Peyer's patch (tissue), 4 donors: ENCODE measurements at places on chromosomes 12 and 14.
A peak's percentile ranks its signal among the peaks of the same experiment; 100 is the strongest.

DNA sequence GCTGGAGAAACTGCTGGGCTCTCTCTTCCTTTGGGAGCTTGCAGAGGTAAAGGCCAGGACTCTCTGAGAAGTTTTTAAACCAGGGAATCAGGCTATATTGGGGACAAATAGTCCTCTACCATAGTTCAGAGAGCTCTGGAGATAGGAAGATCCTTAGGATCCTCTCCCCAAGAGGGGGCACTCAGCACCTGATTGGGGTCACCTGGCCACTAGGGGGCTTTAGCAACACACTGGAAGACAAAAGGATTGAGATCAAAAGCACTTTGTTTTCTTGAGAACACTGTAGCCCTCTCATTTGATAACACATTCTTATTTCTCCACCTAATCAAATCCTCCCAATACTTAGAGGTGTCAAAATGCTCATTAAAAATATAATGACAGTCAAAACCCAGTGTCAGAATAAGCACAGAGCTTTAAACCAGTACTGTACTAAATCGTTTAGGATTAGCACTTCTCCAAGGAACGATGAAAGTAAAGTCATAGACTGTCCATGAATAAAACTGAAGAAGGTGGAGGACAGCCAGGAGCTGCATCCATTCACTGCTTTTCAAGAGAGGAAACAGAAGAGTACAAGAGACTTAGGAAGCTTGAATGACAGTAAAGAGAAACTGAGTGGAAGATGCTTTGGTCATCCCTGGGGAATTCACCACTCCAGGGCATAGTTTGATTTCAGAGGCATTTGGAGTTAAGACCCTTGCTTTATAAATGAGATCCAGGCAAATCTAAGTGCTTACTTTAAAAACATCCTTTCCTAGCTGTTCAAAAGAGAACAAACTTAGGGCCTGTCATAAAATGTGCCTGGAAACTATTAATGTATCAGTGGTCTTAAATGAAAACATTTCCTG is 26.5 kb downstream of the BMP4 start:
- no peak for DNase-seq

DNA sequence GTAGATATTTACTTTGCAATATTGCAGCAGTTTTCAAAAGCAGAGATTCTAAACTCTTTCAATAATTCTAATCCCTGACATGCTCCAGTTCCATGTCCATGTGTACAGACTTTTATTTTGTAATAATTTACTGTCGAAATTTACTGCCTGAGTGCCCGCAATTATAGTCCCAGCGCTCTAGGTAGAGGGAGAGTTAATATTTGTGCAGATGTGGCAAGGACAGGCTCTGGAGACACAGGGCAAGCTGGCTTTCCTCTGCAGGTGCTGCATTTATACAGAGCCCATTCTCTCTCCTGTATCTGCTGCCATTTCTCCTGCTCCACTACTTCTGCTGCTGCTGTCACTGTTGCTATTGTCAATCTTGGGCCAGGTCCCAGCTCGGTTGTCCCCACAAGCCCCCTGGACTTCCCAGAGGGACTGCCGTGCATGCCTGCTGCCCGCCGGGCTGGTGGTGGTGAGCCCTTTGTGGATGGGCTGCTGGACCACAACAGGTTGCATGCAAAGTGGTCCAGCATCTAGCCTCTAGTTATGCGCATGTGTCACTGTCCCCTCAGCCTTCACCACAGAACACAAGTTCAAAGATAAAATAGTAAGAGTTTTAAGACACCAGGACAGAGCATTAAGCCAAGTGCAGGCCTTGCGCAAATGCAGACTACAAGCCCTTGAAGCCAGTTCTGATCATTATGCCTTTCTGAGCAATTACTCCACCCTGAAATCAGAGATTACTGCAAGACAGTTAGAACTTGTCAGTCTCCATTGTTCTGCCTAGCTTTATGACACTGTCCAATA is 40.8 kb upstream of the CSRP2 start:
- DNase-seq, result no peak

DNA sequence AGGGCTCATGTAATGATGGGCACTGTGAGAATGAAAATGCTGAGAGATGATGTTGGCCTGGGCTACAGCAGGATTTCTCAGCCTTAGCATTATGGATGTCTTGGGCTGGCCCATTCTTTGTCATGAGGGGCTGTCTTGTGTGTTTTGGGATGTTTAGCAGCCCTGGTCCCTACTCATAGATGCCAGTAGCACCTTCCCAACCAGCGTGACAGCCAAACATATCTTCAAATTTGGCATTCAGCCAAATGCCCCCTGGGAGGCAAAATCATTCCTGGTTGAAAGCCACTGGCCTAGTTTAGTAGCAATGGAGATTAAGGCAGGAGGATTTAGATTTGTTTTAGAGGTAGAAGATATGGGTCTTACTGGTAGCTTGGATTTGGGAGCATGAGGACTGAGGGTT is 26.6 kb downstream of the UBE3B start:
- no peak for DNase-seq

- DNase-seq, result no peak
Measured at GRCh38 chr12:22858849-22859570, 234.0 kb downstream of the ETNK1 start.

DNA sequence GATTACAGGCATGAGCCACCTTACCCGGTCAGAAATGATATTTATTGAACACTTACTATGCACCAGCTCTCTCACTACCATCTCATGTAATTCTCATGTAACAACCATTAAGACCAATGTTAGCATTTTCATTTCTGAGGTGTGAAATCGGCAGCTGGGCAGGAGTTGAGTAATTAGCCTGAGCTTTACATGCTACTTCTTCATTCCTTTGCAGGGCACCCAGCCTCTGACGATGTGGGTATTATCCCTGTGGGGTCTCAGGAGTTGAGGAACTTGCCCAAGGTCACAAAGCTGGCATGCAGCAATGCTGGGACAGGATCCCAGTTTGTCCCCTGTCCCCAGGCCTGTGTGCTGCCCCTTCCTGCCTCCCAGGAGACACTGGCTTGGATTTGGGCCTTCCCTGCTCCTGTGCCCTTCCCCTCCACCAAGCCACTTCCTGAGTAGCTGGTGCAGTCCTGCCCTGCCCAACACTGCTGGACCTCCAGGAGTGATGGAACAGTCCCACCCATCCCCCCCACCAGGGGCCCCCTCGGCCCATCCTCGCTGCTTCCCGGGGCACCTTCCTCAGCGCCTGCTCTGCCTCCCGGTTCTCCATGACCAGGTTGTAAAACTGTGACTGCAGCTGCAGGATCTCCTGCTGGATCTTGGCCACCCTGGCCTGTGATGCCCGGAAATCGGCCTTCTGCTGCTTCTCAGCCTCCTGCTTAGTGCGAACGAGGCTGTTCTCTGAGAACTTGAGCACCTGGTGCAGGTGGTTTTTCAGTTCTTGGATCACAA is 14.7 kb downstream of the RITA1 start:
- DNase-seq, result no peak

- peak; percentile 17 for DNase-seq
Measured at GRCh38 chr12:459430-460258, at the start of gene B4GALNT3. TSS of gene B4GALNT3 (plus strand) at chr12:459939. CDS start at chr12:460377, 438 bp downstream.

DNA sequence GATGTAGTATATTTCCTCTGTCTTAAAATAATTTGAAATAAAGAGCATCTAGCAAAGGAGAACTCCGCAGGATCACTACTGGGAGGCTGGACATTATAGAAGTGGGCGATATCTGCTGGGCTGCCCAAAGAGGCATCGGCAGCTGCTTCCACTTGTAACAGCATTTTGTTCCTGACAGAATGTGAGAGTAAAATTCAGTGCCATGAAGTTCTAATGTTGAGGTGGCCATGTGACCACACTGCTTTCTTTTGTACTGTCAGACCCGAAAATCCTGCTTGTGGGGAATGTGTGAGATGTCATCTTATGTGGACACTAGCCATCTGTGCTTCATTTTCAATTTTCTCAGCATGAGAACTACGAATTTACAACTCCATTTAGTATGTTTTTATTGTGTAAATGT is 151.9 kb downstream of the ACSS3 start:
- no peak for DNase-seq

DNA sequence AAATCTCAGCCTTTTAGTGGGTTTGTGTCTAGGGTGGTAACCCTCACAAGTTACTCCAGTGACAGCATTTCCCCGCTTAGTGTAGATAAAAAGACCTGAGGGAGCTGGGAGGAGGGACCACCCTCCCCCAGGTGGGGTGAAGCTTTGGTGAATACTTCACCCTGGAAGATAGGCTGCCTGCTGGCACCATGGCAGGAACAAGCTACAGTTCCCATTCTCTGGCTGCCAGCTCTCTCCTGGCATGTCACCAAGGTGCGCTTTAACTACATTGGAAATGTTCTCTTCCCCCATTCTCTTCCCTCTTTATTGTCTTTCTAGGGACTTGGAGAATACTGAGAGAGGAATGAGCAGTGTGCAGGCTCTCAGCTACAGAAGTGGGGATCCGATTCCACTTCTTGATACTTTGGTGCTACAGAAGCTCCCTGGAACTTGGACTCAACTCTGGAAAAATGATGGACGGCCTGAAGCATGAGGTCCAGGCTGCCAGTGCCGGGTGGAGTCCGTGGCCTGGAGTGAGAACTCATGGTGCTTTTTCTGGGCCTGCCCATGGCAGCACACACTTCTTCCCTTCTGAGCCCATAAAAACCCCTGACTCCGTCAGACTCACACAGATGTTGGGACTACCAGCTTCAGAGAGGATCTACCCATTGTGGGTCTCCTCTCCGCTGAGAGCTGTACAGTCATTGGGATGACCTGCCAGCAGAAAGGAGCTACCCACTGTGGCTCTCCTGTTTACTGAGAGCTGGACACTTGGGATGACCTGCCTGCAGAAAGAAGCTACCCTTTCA is 198.0 kb downstream of the ADGRD1 start:
- no peak for DNase-seq

DNA sequence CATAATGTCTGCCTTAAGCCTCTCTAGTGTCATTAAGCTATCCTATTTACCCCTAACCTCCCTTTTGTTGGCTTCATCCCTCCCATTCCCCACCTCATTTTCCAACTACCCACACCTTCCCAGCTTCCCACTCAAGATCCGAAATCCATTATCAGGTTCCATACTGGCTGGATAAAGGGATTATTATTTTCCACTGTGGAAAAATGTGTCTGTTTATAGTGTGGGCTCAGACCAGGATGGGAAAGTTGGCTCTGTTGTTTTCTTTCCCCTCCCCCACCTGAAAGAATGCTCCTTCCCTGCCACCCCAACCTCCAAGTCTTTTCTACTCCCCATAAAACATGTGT is 49.8 kb downstream of the SUSD6 start:
- no peak for DNase-seq

- no peak for DNase-seq
Measured at GRCh38 chr14:69044965-69045555, 66.0 kb upstream of the ACTN1 start.

DNA sequence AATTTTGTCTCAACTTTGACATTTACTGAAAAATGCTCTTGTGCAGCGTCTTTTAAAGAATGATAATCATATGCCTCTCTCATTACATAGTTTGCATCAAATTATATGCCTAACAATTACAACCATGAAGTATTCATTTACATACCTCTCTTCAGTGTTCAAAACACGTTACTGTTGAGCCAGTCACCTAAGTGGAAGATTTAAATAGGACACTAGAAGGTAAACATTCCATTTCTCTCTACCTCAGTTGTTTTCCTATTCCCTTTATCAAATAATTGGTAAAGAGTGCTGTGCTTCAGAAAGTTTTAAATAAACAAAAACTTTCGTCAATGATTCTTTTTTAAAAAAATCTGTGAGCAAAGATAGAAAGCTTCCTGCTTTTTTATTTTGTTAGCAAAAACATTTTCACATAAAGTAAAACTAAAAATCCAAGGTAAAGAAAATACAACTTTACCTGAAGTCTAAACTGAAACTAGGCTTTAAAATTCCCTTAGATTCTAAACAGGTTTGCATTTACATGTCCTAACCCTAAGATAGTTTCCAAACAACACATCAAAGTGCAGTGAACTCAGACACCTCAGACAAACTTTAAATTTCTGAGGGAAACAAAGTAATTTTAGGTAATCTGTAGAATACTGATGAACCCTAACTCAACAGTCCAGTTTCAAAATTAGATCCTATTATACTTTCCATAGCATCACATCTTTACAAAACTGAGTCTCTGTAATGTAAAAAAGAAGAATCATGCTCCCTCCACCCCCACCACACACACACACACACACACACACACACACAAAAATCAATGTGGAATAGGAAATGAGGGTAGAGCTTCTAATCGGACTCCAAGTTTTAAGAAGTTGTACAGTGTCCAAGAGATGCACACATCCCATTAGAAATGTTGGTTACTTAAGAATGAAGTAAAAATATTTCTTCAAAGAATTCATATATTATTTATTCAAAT is 46.2 kb downstream of the PAWR start:
- DNase-seq, result no peak

DNA sequence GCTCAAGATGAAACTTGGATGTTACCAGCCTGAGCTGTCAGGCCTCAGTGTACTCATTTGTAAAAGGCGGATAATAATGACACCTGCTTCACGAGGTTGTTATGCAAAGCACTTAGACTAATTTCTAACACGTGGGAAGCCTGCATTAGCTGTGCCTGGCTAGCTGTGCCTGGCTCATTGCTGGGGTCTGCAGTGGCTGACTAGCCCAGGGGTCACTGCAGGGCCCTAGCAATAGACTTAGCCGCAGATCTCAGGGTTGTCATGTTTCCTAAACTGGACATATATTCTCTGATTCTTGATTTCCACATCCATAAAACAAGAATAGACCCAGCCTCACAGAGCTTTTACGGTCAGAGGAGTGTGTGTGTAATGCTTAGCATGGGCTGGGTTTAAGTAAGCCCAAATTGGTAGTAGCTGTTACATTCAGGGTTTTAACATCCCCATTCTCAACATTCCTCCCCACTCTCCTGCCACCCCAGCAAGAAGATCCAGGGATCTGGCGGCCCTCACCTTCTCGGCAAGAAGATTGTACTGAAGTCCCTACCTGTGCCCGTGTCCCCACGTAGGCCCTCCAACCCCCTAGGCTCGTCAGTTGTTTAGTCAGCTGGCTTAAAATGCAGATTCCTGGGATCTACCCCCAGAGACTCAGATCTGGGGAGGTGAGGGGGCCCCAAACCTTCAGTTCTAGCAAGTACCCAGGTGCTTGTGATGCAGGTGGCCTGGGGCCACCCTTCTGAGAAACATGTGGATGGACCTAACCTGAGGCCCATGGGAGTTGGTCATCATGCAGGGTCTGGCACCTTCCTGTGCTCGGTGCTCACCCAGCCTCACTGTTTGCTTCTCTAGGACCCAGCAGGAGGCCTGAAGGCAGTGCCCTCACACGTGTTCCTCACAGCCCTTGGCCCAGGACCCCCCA is 8.6 kb downstream of the NR4A1 start:
- DNase-seq, result no peak

- peak; percentile 64 for DNase-seq
Measured at GRCh38 chr12:13534645-13535398, 338.3 kb downstream of the EMP1 start.

- DNase-seq, result no peak
Measured at GRCh38 chr12:98213556-98213955, 301.8 kb upstream of the TMPO start.

DNA sequence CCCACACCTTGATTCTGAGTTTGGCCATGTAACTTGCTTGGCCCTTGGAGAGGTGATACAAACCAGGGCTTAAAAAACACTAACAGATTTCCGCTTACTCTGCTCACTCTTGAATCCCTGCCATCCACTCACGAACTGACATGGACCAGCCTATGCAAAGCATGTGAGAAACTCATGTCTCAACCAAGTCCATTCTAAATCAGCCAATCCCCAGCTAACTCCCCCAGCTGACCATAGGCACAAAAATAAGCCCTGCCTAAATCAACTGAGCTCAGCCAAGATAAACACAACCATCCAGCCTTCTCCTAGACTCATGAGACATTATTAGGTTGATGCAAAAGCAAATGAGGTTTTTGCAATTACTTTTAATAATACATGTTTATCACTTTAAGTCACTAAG is 353.9 kb upstream of the TBX3 start:
- no peak for DNase-seq

GRCh38 chr12:127401005-127401404 is 866.0 kb upstream of the TMEM132C start:
- no peak for DNase-seq
